ENCODE measurements at places on chromosomes 2 and 18. TPM values are rescaled to one million over a fixed set of nuclear protein-coding genes. Genes with fewer than 3 reads are reported as not detected.
A peak's percentile ranks its signal among the peaks of the same experiment; 100 is the strongest.

GRCh38 chr2:134459706-134460406, 206.0 kb downstream of the MGAT5 start:
- DNase-seq: no peak
- peaks cover 5% of the 10 kb centered on the region for H3K4me1 ChIP-seq
- no peak overlapping the region for H3K27ac ChIP-seq
- no peaks in the 10 kb centered on the region for H3K27me3 ChIP-seq
- no peak overlapping the region for H3K4me3 ChIP-seq

- H3K27ac ChIP-seq: no peak overlapping the region
- no peaks in the 10 kb centered on the region for H3K4me1 ChIP-seq
- no peak for DNase-seq
- H3K36me3 ChIP-seq: no peaks in the 10 kb centered on the region
- no peak overlapping the region for H3K4me3 ChIP-seq
Observed at GRCh38 chr2:57119141-57119540, 927.5 kb upstream of the VRK2 start.

GRCh38 chr2:196336207-196336606, 164.8 kb upstream of the STK17B start:
- H3K27me3 ChIP-seq: no peaks in the 10 kb centered on the region
- no peak overlapping the region for H3K27ac ChIP-seq
- H3K4me3 ChIP-seq: no peak overlapping the region
- no peaks in the 10 kb centered on the region for H3K36me3 ChIP-seq
- no peaks in the 10 kb centered on the region for H3K4me1 ChIP-seq
- no peak for DNase-seq

The STON1 gene
- 13.4 TPM for total RNA-seq

- no peaks in the 10 kb centered on the region for H3K27me3 ChIP-seq
- H3K4me3 ChIP-seq: no peak overlapping the region
- no peaks in the 10 kb centered on the region for H3K36me3 ChIP-seq
Observed at GRCh38 chr2:75589391-75590105, 28.8 kb upstream of the EVA1A start.

DNA sequence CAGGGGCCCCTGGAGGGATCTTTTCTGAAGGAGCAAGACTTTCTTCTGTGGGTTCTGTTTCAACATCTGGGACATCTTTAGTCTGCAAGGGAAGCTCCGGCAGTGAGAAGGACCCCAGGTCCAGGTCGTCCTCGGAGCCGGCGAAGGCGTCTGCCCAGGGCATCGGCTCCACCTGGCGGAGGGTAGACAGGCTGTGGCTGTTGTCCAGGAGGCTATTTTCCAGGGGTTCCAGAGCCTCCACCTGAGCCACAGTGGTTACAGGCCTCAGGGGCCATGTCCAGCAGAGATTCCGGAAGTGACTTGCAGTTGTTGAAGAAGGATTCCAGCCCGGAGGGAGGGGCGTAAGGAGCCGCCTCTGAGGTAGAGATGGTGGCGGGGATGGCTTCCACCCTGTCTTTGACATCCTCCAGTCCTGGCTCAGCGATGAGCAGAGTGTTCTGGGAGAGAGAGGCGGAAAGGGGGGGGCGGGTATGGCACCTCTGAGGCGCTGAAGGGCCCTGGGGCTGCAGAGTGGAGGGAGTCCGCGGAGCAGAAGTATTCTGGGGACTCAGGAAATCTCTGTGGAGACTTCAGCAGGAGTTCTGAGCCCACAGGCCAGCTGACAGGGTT, 891.3 kb upstream of the LRRTM1 start:
- peaks cover 3% of the 10 kb centered on the region for H3K36me3 ChIP-seq
- H3K4me1 ChIP-seq: no peaks in the 10 kb centered on the region
- no peak overlapping the region for H3K27ac ChIP-seq
- no peak overlapping the region for H3K4me3 ChIP-seq

The AGXT gene
- total RNA-seq: 0.16 TPM

- peaks cover 7% of the 10 kb centered on the region for H3K4me1 ChIP-seq
- H3K36me3 ChIP-seq: peaks cover 16% of the 10 kb centered on the region
- DNase-seq: no peak
- peak overlapping the region; percentile 91 for H3K4me3 ChIP-seq
- H3K27ac ChIP-seq: peak overlapping the region; percentile 95
- H3K27me3 ChIP-seq: no peaks in the 10 kb centered on the region
Observed at GRCh38 chr2:131093696-131094462, 619 bp upstream of the FAM168B start.

DNA sequence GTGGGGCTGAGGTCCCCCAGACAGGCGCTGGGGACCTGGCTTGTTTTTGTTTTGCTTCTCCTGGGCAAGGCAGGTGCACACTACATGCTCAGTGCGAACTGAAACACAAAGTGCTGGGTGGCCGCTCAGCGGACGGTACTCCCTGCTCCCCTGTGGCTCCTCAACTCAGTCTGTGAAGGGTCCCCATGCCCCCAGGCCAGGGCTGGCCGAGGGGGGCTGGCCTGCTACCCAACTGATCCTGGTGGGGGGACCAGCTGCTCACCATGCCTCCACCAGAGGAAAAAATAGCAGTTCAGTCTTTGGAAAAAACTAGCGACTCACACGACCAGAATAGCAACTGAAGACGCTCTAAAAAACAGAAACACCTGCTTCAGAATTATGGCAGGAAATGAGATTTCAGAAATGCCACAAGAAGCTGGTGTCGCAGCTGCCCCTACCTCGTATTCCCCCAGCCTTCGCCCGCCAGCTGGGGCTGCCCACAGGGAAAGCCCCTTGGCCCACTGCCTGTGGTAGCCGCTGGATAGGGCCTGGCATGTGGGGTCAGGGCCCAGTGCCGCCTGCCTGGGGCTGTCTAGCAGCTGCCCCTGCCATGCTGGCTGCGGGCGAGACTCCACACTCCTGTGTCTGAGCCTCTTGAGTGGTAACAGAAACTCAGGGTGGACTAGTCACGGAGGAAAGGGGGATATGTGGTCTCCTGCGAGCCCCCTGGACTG, 43.7 kb downstream of the MEX3C start:
- no peaks in the 10 kb centered on the region for H3K36me3 ChIP-seq
- no peaks in the 10 kb centered on the region for H3K27me3 ChIP-seq
- H3K4me3 ChIP-seq: no peak overlapping the region
- no peak overlapping the region for H3K27ac ChIP-seq
- DNase-seq: no peak

DNA sequence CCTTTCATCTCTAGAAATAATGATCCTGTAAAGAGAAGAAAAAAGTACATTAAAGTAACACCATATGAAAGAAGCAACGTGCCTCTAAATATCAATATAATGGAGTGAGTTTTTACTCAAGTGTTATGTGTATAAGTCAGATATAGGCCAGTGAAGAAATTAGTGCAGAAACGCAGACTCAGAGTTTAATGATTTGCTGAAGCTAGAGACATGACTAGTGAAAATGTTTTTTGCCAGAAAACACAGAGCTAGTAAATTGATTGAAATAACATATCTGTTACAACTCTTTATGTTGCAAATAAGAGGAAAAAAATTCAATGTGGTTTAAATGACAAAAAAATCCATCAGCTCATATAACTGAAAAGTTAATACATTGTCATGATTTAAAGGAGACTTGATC, 217.2 kb upstream of the NXPH2 start:
- H3K4me1 ChIP-seq: peaks cover 15% of the 10 kb centered on the region
- no peaks in the 10 kb centered on the region for H3K27me3 ChIP-seq
- no peak for DNase-seq
- H3K36me3 ChIP-seq: no peaks in the 10 kb centered on the region
- H3K4me3 ChIP-seq: no peak overlapping the region
- H3K27ac ChIP-seq: no peak overlapping the region

Measured in WTC11 (cell line).